ENCODE measurements at places on chromosomes 3 and 15.

DNA sequence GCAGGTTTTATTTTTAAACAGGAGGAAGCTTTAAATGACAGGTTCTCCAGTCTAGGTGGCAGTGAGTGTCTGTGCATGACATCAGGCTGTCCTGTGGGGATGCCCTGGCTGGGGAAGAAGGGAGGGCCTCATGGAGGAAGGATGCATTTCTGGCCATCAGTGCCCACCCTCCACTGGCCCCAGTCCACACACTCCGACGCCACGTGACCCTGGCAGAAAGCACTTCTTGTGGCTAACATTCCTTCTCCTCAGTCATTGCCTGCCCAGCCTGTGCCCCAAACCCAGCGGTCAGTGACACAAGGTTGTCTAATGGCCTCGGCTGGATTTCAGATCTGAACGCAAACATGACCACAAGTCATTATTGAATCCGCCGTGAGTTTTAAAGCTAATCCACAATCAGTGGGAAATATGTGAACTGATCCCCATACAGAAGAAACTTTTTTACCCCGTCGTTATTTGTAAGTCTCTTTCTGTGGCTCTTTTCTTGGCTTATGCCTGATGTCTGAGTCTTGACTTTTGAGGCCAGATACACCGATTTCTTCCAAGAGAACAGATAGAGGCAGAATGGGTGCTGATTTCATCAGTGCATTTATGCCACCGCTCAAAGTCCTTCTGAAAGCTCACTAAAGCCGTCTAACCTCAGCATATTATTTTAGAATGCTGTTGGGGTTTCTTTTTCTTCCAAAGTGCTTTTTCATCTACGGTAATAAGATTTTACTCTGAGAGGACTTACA, 17.3 kb upstream of the LRRK1 start:
- DNase-seq = no peak

GRCh38 chr15:36356978-36357601, 222.3 kb upstream of the CDIN1 start:
- no peak for DNase-seq

GRCh38 chr15:78930577-78931388, 14.1 kb downstream of the CTSH start:
- no peak for DNase-seq

DNA sequence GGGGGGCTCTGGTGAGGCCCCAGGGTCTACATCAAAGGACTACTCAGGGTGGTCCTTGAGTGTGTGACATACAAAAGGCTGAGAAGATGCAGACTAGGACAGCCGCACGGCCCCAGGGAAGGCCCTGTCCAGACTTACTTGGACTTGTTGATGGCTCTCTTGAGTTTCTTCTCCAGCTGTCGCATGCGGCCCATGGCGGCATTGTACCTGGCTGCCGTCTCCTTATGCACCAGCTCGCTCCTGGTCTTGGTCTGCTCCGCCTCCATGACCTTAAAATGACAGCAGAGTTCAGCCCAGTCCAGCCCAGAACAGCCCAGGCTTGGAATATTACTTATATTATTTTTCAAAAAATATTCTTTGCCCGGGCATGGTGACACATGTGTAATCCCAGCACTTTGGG, 56.0 kb downstream of the CAPN7 start:
- DNase-seq = no peak

DNA sequence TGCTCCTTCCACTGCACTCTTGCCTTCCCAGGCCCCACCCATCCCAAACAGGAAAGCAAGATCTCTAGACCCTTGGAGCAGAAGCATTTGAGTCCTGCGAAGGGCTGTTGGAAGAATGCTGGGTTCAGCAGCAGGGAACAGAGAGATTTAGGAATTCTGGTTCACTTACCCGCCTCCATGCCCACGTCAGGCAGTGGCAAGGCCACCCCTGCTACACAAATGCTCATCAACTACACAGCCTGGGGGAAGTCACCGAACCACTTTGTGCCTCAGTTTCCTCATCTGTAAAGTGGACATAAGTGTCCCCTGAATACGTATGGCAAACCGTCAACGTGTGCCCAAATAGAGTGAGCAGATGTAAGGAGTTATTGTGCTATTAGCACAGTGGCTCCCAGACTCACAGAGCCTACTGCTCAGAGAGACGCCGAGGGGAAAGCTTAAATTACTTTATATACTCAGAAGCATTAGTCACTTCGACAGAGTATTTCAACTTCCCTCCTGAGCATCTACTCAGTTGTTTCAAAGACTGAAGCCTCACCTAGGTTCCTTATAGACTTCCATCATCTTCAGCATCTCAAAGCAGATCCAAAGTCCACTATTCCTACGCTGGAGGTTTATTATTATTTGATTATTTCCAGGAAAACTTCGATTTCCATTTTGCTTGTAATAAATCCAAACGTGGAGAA, 905 bp downstream of the HOMER2 start:
- DNase-seq = no peak

DNA sequence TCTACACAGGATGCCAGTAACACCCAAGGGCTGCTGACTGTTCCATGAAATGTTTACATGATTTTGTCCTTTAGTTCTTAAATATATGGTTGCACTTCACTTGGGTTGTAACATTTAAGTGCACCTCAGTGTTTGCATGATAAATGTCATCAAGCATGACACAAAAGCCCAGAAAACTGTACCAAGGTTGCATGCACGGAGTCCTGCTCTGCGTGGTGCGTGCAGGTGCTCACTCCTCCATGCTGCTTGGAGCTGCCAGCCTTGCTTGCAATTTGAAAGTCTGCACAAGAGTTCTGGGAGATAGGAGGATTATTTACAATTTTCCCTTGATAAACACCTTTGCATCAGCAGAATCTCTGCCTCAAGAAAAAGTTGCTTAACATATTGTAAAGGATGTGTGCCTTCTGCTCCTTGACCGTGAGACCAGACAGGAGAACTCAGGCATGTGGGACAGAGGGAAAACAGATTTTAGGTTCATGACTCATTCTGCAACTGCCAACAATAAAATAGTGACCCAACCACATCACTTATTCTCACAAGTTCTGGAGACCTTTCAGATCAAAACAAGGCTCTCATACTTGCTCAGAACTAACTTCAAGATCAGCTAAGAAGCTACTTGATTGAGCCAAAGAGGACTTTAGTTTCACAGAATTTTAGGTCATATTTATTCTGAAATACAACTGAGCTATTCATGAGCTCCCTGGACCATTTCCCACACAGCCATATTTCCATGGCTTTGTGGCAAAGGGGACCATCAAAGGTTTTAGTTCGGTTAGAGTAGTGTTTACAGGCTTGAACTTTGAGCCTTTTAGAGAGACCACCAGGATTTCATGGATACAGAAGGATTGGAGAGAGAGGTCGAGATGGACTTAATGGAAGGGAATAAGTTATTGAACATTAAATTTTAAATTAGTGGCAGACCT, 128.4 kb upstream of the ZBED2 start:
- no peak for DNase-seq

DNA sequence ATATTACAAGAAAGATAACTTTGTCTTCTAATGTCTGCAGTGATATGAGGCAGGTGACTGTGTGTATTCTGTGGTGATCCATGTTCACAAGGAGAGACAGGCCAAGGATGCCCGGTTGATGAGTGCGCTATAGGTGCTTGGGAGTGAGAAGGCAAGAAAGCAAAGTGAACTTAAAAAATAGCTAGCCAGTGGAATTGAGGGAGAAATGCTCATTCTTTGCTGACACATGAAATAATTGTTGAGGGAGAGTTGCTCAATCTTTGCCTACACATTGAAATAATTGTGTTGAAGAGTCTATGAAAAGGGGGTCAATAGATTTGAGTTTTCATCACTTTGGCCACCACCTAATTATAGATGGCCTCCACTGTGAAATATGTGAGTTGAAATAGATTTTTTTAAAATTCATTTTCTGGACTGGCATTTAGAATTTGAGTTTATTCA, 156.3 kb downstream of the LPP start:
- no peak for DNase-seq

DNA sequence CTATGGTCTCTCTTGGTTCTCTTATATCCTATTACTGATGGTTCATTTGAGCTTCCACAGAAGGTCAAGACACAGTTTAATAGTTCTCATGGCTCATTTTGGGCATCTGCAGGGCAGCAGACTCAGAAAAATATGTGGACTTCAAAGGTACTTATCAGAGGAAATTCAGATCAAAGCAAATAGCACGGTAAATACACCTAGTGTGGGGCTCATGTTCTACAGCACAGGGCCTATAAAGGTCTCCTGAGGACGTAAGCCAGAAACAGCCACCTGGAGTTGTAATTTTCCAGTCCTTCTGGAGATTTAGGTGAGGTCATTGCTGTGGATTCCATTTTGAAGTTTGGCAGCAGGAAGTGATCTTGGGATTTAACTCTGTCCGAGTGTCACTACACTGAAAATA, 134.5 kb upstream of the SGO1 start:
- peak; percentile 16 for DNase-seq

- no peak for DNase-seq
These were observed 2.5 kb upstream of the CAPN3 start for GRCh38 chr15:42356851-42357250.

DNA sequence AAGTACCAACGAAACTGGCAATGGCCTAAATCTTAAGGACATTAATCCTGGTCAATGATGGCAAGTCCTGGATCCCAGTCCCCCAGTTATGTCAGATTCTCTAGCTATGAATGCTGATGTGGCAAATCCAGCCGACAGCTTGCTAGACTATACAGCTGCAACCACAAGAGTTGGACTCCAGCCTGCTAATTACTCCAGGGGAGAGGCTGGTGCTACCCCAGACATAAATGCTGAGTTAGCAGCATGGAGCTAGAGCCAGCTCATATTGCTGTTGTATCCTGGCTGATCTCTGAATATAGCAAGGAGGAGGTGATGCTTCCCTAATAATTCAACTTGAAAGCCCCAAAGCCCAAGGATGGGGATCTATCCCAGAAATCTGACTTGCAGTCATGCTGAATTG, 207.1 kb downstream of the LRRN1 start:
- DNase-seq = no peak

DNA sequence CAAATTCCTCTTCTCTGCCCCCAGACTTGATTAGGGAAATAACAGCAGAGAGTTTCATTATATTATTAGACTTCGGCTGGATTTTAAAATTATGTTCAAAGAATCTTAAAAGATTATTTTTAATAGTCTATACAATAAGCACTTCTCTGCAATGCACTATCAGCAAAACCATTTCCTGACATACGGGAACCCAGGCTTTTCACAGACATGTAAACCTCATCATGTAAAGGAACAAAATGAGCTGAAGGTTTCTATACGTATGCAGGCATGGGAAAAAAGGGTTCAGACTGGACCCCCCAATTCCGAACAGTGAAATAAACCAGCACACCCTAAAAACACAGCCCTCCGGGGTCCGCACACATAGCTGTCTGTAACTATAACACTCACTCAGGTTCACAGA, 77.5 kb upstream of the LMOD3 start:
- DNase-seq = no peak

- DNase-seq = no peak
These were observed 245.3 kb downstream of the MCTP2 start for GRCh38 chr15:94476686-94477085.

- DNase-seq = no peak
These were observed 20.6 kb downstream of the CMC1 start for GRCh38 chr3:28262001-28262400.

GRCh38 chr15:100517846-100518245, 10.9 kb downstream of the CERS3 start:
- no peak for DNase-seq

DNA sequence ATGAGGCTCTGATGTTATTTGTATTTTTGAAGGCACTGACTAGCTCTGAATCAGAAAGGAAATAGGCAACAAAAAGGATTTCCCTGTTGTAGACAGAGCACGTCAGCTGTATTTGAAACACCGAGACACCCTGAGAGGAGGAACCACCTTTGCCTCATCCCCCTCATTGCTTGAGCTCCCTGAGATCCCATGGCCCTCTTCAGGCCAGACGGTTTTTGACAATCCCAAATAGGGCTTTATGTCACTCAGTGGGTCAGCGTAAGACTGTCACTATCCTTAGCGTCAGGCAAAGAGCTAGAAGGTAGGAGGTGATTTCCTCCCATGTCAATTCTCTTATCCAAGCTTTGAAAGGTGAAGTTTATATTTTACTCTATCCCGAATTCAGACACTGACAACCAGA, 254.3 kb downstream of the ZNF621 start:
- DNase-seq = no peak

DNA sequence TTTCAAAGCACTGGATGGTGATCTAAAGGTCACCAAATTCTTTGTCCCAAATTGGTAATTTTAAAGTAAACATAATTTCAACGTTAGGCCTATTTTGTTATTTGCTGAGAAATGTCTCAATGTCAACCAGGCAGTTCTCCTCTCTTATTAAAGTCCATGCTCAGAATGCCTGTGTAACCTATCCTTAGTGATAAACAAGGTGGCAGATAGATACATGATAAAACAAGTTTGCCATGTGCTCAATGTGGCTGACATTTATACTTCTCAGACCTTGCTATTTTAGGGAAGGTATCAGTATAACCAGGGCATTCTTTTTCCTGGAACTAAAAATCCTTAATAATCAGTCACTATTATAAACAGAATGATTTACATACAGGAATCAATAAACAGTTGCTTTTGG, 8.5 kb downstream of the MBNL1 start:
- DNase-seq = no peak

DNA sequence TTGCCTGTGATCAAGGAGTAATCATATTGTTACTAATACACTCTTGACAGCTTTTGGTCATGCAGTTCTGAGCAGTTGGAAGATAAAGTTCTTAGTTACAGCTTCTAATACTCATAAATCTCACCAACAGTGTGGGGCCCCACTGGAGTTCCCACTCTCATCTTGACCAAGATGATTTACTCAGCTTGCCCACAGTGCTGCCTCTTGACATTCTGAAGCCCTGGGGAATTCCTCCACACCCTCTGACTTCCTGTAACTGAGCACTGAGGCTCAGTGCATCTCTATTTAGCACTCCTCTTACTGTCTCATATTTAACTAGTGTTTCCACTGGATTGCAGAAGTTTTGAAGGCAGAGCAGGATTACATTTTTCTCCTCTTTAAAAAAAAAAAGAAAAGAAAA, 1.9 kb upstream of the ARL6IP5 start:
- peak; percentile 25 for DNase-seq

- DNase-seq = no peak
These were observed 40.0 kb downstream of the DNAH1 start for GRCh38 chr3:52356126-52356525.

DNA sequence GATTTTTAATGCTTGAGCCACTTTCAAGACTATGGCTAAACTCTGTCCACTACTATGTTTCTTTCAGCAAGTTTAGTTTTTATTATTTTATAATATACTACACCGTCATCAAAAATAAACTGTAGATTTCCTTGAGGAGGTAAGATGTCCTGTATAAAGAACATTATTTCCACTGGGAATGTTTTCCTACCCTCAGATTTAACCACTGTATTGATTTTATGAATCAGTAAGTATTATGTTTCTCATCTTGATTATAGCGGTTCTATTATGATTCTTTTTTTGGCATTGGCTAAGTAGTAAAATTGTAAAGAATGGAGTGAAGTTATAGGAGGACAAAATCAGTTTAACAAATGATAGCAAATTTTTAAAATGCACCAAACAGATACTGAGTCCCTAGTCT, 44.4 kb downstream of the ADAM10 start:
- no peak for DNase-seq

DNA sequence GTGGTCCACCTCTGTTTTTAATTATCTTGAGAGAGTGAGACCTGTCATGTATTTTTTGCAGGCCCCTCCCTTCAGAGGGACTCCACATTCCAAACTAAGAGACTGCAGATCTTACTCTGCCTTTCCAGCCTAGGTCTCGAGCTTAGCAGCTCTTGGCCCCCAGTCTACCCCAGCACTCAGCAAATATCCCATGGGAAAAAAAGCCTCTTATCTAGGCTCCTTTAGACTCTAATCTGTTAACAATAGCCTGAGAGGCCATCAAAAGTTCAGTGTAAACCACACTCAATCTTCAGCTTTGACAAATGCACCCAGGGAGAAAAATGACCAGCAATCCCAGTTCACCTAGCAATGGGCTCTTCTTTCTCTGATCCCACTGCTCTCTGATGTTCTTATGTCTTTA, 8.6 kb upstream of the BLM start:
- no peak for DNase-seq

Data from ELF-1 (cell line).